Fibroblast of lung (primary cell): ENCODE measurements at places on chromosomes 3 and 15. TPM values are rescaled to one million over a fixed set of nuclear protein-coding genes. Genes with fewer than 3 reads are reported as not detected.

DNA sequence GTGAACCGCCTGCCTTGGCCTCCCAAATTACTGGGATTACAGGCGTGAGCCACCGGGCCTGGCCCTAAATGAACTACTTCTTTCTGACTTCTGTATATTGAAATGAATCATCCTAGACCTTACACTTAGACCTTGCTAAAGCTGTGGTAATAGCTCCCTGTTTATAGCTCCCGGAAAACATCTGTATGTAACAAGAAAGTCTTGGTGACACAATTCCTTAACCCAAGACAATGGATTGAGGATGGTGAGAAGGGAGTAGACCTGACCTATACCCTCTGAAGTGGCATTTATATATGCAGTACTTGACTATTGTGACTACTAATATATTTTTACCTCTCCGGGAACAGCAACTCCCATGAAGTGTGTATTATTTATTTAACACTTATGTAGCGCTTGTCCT, 48.0 kb upstream of the TBL1XR1 start:
- H3K27me3 ChIP-seq: no peaks in the 10 kb centered on the region
- H3K27ac ChIP-seq: no peak overlapping the region
- no peak overlapping the region for H3K4me3 ChIP-seq
- H3K36me3 ChIP-seq: no peaks in the 10 kb centered on the region

The PIERCE2 gene
- total RNA-seq: 2.3 and 3.1 TPM in 2 replicates

DNA sequence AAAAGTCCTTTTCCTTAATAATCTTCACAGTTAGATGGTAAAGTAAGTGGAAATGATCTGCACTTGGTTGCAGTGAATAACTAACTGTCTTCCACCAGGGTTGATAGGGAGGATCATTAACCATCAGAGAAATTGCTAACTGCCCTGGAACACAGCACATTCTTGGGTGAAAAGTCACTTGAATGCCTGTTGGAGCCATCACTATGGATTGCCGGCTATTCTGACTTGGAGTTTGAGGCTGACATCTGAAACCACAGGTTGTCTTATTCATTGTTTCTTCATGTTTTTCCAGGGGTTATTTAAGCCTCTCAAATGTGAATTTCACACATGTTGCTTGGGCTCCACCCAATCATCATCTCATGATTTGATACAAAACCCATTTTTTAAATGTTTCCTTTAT, 901.4 kb downstream of the MCTP2 start:
- H3K36me3 ChIP-seq: no peaks in the 10 kb centered on the region
- H3K27ac ChIP-seq: no peak overlapping the region
- no peaks in the 10 kb centered on the region for H3K4me1 ChIP-seq
- H3K4me3 ChIP-seq: no peak overlapping the region

DNA sequence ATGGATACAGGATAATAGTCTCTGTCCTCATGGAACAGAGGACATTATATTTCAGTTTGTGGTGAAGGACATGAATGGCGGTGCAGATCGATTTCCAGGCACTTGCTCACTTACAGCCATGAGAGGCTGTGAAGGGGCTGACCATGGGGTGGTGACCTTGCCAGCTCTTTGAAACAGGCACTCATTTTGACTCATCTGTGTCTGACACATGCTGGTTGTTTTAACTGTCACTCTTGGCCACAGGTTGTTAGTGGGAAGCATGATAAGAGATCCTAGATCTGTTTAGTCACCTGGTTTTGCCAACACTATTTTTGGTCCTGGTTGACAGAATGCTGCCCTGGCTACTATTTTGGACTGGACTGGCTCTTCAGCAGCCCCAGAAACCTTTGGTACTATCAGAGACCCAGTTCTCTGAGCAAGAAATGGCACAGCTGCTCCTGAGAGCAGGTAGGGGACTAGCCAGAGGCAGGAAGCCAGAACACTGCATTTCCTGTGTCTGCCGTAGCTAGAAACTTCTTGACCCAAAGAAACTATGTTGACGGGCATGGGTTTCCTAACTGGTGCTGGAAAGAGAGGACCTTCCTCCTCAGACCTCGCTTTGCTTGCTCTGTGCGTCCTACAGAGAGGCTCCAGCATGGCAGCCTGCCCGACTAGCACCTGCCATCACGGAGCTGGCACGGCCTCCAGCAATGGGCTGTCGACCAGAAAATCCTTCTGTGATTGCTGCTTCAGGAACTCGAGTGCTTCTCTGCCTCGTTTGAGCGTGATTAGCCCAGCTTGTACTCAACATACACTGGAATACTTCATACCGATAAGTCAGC, 6.3 kb downstream of the PXYLP1 start:
- H3K27me3 ChIP-seq: no peaks in the 10 kb centered on the region
- DNase-seq: no peak
- no peak overlapping the region for H3K27ac ChIP-seq
- H3K36me3 ChIP-seq: no peaks in the 10 kb centered on the region

DNA sequence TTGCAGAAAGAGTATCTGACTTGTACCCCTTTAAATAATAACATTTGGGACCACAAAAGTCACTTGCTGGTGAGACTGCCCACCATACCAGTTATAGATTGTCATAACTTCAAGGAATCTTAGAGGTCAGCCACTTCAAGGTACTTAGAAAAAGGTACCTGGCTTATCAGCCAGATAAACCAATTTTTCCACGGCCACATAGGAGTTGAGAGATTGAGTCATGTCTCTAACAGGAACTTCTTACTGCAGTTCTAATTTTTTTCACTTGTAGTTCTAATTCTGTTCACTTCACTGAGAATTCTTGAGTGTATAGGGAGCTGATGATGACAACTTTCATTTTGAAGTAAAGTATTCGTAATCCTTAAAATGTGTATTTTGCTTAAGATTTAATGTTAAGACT, 317.1 kb upstream of the CBLB start:
- DNase-seq: no peak
- H3K27me3 ChIP-seq: no peaks in the 10 kb centered on the region
- H3K4me1 ChIP-seq: no peaks in the 10 kb centered on the region

GRCh38 chr3:42273361-42273760, 7.4 kb upstream of the CCK start:
- no peak for DNase-seq
- no peaks in the 10 kb centered on the region for H3K36me3 ChIP-seq
- no peak overlapping the region for H3K4me3 ChIP-seq
- no peaks in the 10 kb centered on the region for H3K4me1 ChIP-seq

The DAG1 gene
- 19.8 and 48.7 TPM in 2 replicates for total RNA-seq

GRCh38 chr3:4828279-4829030, 150.8 kb upstream of the BHLHE40 start:
- no peak overlapping the region for H3K27ac ChIP-seq
- peaks cover 14% of the 10 kb centered on the region for H3K4me1 ChIP-seq
- no peaks in the 10 kb centered on the region for H3K36me3 ChIP-seq
- peak; percentile 93 for DNase-seq

DNA sequence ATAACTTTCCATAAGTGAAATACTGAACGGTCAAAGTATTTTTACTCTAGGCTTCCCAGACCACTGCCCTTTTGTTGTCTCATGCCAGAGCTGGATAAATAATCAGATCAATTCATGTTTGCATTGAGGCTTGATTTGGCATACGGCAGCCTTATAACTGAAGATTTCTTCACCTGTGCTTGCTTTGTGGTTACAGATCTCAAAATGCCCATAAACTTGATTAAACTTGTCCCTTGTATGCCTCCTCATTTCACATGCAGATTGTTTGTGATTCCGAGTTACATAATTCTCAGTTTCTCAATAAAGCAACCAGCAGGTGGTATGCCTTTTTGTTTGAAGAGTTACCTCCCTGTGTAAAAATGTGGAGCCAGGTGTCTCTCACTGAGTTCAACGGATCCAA, 211.4 kb upstream of the LRIG1 start:
- H3K36me3 ChIP-seq: no peaks in the 10 kb centered on the region
- DNase-seq: no peak
- H3K27ac ChIP-seq: no peak overlapping the region
- no peaks in the 10 kb centered on the region for H3K4me1 ChIP-seq
- no peak overlapping the region for H3K4me3 ChIP-seq
- H3K27me3 ChIP-seq: no peaks in the 10 kb centered on the region
